NCI-H1048 (cell line): ENCODE measurements at places on chromosomes 6 and 20.

DNA sequence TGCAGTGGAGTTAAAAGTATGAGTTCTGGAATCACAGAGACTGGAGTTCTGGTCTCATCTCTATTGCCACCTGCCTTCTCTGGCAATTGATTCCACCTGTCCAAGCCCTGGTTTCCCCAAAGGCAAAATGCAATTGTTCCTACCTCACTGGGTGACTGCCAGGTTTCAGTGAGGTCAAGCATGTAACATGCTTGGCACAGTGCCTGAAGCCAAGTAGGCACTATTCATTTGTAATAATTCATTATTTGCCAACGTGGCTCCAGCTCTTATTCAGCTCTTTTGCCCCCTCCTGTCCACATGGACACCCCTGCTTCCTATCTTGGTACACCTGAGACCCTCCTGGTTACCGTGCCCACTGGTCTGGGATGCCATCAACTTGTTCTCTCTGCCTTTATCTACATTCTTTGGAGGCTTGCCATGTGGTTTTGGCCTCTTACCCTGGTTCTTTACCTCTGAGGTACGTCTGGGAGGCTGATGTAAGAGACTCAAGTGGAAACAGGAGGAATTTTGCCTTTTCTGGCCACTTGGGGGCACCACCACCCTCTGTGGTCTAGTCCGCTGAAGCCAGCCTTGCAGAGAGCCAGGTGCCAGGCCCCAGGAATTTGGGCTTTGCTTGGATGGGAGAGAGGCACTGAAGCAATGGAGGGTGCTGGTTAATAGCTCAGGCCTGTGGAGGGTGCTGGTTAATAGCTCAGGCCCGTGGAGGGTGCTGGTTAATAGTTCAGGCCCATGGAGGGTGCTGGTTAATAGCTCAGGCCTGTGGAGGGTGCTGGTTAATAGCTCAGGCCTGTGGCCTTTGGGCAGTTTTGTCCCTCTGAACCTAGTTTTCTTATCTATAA, 1.7 kb downstream of the KCNK15 start:
- no peak for DNase-seq

- DNase-seq, result no peak
Measured at GRCh38 chr6:132511210-132511830, 1.6 kb downstream of the STX7 start.

- DNase-seq, result no peak
Measured at GRCh38 chr6:157806131-157806855, 16.8 kb upstream of the SNX9 start.

GRCh38 chr6:21176197-21176596, 417.4 kb upstream of the SOX4 start:
- DNase-seq, result no peak
